ENCODE measurements at places on chromosomes 3 and 15.

DNA sequence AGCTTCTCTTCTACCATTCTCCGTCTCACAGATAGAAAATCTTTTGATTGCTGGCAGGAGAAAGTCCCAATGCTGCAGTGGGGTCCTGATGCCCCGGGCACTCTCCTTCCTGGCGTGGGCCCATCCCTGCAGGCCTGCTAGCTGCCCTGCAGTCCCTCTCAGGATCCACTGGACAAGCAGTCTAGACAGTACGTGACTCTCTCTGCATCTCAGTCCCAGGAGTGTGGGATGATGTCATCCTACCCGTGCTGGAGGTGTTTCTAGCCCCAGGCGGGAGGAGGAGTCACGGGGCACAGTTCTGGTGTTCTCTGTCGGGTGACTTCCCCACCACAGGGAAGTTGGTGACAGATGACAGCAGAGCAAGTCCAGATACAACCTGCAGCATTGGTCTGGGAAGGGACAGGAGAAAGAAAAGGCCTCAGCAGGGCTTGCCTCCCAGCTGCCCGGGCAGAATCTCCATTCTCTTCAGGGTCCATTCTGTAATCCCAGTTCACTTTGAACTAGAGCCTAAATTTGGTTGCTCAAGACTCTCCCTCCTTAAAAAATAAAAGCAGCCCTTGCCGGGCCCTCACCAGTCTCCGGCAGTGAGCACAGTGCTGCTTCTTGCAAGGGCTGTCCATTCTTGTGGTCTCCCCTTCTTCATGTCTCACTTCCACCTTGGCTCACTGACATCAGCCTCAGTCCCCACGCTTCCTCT is 30.6 kb downstream of the SLC28A1 start:
- peak; percentile 97 for DNase-seq

DNA sequence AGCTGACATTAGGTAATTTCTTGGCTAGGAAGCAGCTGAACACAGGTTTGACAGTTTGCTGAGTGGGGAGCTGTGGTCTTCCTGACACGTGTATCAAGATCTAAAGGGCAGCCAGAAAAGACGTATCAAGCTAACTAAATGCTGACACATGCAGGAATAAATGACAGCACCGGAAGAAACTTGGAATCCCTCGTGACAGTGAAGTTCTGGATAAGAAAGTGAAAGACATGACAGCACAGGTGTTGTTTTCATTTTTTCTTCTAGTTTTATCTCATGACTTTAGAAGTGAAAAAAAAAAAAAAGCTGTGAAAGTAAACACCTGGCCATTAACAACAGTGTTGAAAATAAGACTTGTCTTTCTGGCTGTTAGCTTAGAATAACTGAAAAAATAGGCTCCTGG is 48.7 kb downstream of the FGF7 start:
- DNase-seq: no peak

GRCh38 chr3:55974421-55975165 is 487.5 kb upstream of the WNT5A start:
- DNase-seq: no peak

GRCh38 chr3:157394411-157394810 is 42.2 kb upstream of the PTX3 start:
- DNase-seq: no peak

GRCh38 chr3:143895805-143896204 is 47.5 kb upstream of the SLC9A9 start:
- no peak for DNase-seq

GRCh38 chr3:138396752-138397410 is 37.5 kb upstream of the ESYT3 start:
- no peak for DNase-seq

DNA sequence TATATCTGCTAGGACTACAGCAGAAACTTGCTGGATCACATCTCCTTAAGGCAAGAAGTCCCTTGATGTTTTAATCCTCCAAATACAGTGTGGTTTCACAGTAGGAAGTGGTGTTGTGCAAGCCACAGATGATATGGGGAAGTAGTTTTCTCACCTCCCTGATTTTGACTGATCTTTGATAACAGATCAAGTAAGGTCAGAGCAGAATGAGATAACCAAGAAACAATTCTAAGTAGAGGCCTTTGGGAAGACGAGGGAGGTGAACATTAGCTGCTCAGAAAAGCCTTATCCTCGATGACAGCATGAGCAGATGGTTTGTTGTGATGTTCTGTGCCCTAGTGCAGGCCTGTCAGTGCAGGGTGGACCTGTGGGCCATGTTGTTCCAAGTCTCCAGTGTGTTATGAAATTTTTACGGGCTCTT is 61.3 kb downstream of the RIOX2 start:
- no peak for DNase-seq

Data from vagina (tissue), 2 donors.